Right ventricle myocardium superior (tissue), 1 donor: ENCODE measurements at places on chromosomes 3 and 15. TPM values are rescaled to one million over a fixed set of nuclear protein-coding genes. Genes with fewer than 3 reads are reported as not detected.

- DNase-seq = no peak
Measured at GRCh38 chr15:39565851-39566250, 15.0 kb upstream of the THBS1 start.

- no peak for DNase-seq
Measured at GRCh38 chr15:66879531-66880368, 177.7 kb downstream of the SMAD6 start.

DNA sequence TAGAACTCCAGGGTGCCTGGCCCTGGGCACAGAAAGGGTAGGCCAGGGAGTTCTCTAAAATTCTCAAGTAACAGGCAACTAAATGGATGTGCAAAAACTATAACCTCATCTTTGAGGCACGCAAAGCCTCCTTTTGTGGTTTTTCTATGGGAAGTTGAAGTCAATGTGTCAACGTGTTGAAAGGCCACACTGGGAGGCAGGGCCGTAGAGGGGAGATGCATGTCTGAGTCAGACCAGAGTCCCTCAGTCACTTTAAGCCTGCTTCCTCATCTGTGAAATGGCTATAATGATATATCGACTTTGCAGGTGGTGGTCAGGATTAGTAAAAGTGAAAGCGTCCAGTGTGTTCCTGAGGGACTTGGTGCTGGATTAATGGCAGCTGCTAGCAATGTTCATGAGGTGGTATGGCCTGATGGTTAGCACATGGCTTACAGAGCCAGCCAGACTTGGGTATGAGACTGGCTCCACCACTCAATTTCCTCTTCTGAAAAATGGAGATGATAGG, 17.0 kb downstream of the TGM5 start:
- DNase-seq = no peak

DNA sequence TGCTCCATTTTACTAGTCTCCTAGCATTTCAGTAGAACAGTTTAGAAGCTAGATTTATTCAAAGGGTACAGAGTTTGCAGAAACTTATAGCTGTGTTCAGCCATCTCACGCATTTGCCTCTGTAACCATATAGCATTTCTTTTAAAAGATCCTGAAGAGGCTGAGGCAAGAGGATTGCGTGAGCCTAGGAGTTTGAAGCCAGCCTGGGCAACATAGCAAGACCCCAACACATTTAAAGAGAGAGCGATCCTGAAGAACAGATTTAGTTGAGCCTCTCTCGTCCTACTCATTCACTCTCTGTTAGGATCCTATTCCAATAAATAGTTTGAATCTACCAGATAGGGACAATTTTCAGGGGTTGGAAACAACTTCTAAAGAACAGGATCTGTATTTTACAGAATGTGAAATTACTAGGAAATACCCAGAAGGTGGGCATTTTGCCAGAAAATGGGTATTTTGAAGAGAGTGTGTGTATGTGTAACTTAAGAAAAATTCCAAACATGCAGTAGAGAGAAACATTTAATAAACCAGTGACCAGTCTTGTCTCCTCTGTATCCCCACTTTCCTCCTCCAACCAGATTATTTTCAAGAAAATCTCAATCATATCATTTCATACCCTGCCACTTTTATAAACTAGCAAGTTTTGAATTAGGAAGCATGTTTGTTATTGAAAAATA, 4.5 kb downstream of the EIF3J start:
- DNase-seq = no peak

DNA sequence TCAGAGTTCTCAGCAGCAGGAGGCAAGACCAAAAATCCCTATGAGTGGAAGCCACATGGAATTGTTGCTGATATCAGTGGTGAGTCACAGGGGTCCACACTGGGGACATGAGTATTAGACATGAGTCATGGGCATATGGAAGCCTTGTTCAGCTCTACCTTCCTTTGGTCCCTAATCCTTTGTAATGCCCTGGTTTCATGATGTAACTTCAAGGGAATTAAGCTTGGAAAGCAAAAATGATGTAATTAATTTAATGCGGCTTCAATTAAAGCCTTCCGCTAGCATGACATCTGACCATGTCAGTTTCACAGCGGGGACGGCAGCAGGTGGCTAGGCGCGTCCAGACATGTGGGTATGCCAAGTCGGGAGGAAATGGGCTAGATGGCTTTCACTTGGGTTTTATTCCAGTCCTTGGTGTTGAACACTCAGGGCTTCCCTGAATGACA, 176.1 kb upstream of the RGMA start:
- no peak for DNase-seq

- no peak for DNase-seq
Measured at GRCh38 chr3:43870844-43871626, 180.3 kb downstream of the ABHD5 start.

GRCh38 chr15:71752128-71752527, 58.2 kb upstream of the NR2E3 start:
- no peak for DNase-seq

DNA sequence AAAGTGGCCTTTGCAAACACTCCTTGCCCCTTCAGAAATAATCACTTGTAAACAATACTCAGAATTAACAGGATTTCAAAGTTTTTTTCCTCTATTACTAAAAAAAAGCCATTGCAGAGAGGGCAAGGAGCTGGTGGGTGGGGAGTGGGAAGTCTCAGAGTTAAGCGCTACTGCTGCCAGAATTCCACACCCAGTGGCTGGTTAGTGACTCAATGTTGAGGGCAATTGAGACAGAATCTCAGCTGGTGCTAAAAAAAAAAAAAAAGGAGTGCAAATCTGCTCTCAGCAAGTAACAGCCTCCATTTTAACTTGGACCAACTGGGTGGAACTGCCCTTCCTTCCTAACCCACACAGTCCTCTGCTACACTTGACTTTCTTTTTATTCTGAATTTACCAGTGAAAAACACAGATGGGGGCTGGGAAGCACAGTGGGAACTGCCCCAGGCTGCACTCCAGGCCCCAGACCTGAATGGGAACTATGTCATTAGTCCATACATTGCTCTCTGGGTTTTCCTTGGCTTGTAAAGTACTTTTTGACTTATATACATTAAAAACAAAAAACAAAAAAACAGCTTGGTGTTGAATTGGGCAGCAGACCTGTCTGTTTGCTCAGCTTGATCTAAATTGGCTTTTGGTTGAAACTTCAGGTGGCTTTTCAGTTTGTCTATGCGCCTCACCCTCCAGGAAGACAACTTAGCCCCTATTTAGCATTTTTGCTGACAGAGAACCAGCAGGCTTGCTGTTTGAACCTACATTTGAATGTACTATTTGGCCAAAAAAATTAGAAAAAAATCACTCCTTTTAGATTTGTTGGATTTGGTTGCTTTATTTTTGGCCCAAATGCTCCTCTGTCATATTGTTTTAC, 357.8 kb upstream of the TBL1XR1 start:
- DNase-seq = peak; percentile 49

- no peak for DNase-seq
Measured at GRCh38 chr15:52794665-52795463, 4.7 kb upstream of the ONECUT1 start.

DNA sequence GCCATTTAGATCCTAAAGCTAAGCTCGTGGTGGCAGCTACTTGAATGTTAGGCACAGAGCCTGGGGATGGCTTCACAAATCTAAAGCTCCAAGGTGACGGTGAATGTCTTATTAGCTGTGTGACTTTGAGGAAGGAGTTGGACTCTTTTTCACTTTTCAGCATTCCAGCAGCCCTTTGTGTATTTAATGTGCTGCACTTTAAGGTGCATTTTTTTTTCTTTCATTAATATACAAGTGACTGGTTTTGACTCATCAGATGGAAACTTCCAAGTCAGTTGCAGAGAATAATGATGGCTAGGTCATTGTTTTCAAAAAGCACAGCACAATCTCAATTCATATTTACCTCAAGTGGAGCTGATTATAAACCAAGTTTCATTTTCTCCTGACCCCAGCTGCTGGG, 55.8 kb downstream of the TMED3 start:
- no peak for DNase-seq

DNA sequence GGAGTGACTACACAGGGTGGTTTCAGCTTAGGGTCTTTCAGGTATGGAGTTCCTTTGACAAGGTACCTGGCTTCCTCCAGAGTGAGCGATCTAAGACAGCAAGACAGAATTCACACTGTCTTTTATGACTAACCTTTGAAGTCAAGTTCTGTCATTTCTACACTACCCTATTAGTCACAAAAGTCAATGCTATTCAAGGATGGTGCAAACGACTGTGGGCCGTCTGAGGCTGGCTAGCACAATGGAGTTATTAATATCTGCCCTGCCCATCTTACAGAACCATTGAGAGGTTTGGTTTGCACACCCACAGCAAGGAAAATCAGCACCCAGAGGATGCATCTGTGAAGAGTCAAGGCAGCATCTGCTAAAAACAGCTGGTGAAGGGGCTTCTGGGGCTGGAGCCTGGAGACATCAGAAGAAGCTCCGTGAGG, 62.9 kb upstream of the XCR1 start:
- no peak for DNase-seq

DNA sequence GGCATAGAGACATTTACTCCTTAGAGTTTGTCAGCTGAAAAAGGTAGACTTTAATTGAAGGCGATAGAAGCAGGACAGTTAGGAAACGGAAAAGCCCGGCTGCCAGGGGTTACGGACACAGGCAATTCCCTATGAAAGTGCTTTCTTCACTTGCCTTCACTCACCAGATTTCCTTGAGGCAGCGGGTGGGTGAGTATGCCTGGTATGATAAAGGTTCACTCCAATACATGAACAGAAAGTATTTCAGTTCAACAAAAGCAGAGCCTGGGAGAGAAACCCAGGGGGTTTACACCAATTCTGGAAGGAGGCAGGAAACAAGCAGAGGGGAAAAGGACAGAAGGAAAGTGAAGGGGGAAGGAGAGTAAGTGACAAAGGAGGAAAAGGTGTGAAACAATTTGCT, 53.9 kb downstream of the QTRT2 start:
- no peak for DNase-seq

DNA sequence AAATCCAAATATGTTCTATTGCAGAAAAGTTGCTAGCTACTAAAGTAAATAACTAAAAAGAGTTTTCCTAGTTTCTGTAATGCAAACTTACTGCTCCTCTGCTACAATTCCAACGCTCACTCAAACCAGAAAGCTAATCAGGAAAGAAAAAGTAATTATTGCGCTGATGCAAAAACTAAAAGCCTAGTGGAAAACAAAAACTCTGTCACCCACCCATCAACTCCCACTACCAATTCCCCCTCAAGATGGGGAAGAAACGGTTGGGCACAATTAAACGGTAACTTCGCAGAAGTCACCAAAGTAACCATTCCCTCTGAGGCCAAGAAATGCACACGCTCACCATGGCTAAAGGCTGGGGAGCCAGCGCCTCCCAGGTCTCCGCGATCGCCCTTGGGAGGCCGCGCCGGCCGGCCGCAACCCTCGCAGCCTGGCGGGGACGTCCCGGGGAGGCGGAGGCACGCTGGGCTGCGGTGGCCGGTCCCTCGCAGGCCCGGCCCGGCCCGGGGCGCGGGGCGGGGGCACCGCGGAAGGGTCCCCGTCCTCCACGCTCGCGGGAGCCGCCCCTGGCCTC, 684 bp downstream of the SLTM start:
- DNase-seq = no peak

- DNase-seq = no peak
Measured at GRCh38 chr15:55823699-55824340, 80.9 kb upstream of the PRTG start.

- DNase-seq = peak; percentile 73
Measured at GRCh38 chr3:10173926-10174435, 9.3 kb downstream of the IRAK2 start.

- DNase-seq = no peak
Measured at GRCh38 chr3:112395181-112395895, 62.4 kb downstream of the CD200 start.

DNA sequence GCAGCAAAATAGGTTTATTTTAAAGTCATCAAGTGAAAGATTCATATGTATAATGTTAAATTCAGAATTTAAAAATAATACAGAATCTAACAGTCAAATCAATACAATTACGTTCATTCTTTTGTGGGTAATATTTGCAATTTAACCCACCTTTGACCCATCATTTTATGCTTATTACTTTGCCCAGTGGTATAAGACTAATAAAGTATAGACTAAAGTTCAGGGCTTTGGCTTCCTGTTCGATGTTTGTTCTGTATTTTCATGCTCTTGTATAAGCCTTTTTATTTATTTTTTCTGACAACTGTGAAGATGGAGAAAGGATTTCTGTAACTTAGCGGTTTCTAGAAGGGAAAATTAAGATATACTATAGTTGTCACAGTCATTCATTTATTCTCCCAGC, 44.3 kb upstream of the EIF3J start:
- DNase-seq = no peak

DNA sequence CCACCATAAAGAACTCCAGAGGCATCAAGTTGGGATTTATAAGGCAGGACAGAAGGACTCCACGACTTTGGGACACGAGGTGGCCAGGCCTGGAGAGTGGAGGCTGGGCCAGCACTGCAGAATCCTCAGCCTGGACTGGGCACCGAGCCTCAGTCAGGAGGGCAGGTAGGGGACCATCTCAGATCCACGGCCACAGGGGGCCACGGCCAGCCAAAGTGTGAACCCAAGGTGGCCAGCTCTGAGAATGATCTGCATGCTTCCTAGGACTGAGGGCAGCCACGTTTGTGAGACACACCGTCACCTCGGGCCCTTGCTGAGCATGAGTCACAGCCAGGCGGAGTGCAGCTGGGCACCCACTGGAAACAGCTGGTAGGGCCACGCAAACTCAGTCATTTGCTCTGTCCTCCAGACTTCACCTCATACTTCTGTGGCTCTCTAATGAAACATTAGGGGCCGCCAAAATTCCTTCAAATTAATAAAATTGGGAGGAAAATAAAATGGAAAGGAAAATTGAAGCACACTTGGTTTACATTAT, 65.8 kb downstream of the CTNNB1 start:
- DNase-seq = no peak

DNA sequence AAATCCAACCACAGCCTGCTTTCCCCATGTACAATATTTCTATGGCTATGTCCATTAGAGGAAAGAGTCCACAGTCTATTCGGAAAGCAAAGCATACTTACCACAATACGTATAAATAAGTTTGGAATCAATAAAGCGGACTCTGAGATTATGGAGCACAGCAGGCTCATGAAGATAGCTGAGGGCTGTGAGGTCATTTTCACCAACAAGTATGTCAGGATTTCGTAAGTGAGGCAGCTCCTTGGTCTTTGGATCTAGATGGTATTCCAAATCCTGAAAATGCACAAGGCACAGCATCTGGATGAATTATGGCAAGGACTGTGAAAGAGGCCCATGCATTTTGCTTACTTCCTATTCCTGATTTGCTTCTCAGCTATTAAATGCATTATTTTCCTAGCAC, 100.4 kb downstream of the MYO5A start:
- DNase-seq = no peak

- DNase-seq = no peak
Measured at GRCh38 chr3:171229173-171229572, 202.7 kb upstream of the SLC2A2 start.

C3orf62 gene
- total RNA-seq = 2.6 TPM

CCR1 gene
- 2.7 TPM for total RNA-seq

SNRK gene
- total RNA-seq = 18.7 TPM

USP50 gene
- 0.97 TPM for total RNA-seq

PLSCR2 gene
- total RNA-seq = not detected

SLC25A36 gene
- 87.8 TPM for total RNA-seq

CTXN2 gene
- not detected for total RNA-seq

CYP8B1 gene
- total RNA-seq = not detected

CASR gene
- total RNA-seq = not detected

RABL3 gene
- total RNA-seq = 17.9 TPM

PRR20G gene
- not detected for total RNA-seq

CAND2 gene
- 61.6 TPM for total RNA-seq

PDE8A gene
- 13.5 TPM for total RNA-seq

SGO1 gene
- 0.59 TPM for total RNA-seq

TEX55 gene
- not detected for total RNA-seq

APBA2 gene
- total RNA-seq = 1.9 TPM
